Fibroblast of skin of back (primary cell): ENCODE measurements at places on chromosomes 4 and X.

GRCh38 chr4:182231496-182231895 is 11.7 kb upstream of the TENM3 start:
- DNase-seq: no peak

DNA sequence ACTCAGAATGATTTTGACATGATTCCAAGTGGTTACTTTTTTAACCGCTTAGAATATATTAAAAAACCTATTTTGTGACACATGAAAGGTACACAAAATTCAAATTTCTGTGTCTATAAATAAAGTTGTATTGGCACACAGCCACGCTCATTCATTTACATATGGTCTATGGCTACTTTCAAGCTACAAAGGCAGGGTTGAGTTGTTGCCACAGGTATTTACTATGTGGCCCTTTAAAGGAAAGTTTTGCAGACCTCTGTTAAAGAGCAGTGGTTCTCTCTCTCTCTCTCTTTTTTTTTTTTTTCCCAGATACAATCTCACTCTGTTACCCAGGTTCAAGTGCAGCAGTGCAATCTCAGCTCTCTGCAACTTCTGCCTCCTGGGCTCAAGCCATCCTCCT is 23.0 kb downstream of the GPM6B start:
- DNase-seq: no peak

DNA sequence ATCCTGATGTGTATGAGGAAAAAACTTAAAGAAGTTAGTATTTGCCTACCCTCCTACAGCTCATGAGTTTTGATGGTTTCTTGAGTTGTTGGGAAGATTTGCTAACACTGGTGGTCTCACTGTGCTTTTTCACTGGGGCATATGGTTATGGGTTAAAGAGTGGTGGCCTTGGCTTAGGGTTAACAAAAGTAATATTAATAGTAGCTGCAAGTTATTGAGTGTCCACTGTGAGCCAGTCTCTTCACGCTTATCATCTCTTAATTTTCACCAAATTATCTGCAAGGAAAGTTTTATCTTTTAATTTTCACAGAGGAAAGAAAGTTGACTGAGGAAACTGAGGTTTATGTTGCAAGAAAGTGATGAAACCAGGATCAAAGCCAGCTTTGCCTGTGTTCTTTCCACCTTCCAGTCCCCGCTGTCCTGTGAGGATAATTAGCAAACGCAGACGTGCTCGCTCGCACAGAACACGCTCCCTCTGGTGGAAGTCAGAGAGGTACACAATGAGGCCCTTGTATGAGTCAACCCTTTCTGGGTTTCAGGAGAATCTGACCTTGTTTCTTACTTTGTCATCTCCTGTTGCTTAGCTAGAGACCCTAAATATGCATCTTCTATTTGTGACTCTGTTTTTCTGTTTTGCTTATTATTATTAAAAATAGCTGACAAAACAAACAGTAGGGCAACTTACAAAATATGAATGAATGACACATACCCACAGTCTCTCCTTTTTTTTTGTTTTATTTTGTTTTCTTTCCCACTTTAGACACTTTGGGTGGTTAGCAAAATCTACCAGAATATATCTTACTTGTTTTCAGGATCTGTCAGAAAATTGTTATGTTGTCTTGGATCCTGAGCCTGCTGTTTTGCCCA is 94.3 kb downstream of the DDIT4L start:
- DNase-seq: peak; percentile 78

GRCh38 chrX:135639066-135639780 is 74.2 kb upstream of the CT45A1 start:
- DNase-seq: no peak

- DNase-seq: no peak
These were observed 147.2 kb downstream of the RELL1 start for GRCh38 chr4:37538931-37539330.

GRCh38 chrX:41009850-41010846 is 75.1 kb upstream of the USP9X start:
- peak; percentile 74 for DNase-seq

- DNase-seq: peak; percentile 41
These were observed 122.2 kb downstream of the SHROOM4 start for GRCh38 chrX:50691820-50692219.

DNA sequence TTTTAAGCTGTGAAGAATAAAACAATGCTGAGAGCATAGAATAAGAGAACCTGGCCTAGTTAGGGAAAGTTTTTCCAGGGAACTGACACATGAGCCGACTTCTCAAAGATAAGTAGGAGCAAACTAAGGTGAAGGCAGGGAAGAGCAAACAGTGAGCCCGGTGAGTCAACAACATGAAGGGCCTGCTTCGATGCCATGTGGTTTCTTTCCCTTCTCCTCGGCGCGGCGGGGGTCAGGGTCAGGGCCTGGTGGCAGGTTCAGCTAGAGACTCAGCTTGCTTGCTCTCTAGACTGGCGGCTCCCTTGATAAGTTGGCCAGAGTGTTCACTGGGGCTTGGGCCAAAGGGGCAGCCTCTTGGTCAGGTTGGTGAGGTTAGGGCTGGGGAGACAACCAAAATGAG is 81.1 kb downstream of the DLG3 start:
- DNase-seq: no peak

DNA sequence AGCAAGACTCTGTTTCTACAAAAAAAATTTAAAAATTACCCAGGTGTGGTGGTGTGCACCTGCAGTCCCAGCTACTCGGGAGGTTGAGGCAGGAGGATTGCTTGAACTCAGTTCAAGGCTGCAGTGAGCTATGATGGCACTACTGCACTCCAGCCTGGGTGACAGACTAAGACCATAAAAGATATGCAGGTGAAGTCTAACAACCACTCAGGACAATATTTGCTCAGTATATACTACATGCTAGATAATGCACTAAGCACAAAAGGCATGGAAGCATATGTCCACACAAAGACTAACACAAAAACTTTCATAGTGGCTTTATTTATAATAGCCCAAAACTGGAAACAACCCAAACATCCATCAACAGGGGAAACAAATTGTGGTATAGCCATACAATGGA is 57.7 kb upstream of the TXK start:
- no peak for DNase-seq

DNA sequence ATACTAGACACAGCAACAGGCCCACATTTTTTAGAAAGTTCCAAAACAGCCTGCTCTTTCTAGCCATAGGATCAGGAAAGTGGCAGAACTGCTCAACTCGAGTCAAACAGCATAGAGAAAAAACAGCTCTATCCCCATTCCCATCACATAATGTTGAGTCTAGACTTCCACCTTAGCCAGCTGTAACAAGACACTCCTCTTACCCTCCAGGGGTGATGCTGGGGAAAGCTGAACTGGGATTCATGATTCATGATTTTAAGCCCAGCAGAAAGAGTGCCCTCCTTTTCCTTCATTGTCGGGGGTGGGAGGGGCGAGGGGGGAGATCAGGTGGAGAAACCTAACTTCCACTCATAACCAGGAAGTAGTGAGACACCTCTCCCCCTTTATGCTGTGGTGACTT is 86.1 kb downstream of the CENPC start:
- DNase-seq: no peak

GRCh38 chr4:1336088-1336491 is 10.9 kb upstream of the UVSSA start:
- DNase-seq: no peak

DNA sequence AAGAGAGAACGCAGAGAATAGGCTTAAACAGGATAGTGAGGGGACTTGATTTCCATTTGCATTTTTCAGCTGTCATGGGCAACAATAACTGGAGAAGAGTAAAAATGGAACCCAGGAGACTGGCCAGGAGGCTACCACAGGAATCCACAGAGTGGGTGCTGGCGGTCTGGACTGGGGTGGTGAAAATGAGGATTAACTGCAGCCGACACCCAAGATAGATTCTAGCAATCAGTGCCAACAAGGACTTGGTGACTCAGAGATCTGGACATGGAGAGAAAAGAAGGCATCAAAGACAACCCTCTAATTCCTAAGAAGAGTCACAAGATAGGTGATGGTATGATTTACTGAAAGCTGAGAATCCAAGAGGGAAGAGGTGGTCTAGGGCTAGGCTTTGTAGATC is 102.8 kb downstream of the ATP8A1 start:
- no peak for DNase-seq

DNA sequence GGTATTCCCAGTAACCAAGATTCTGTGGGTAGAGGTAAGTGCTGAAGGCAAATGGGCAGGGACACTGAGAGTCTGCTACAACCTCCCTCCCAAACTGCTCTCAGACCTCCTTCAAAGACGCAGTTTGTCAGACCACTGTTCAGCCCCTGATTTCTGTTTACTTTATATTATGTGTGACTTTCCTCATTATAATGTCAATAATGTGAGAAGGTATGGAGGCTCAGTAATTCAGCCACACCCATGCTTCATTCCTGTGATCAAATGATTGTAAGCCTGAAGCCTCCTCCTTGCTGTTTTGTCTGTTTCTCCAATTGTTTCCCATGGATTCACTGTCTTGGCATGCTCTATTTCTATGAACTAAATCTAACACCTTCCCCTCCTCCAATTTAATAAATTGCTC is 75.6 kb downstream of the SYTL5 start:
- peak; percentile 48 for DNase-seq

GRCh38 chrX:11543249-11543648 is 122.5 kb downstream of the ARHGAP6 start:
- DNase-seq: no peak
